ENCODE measurements at places on chromosomes 3 and 15.

DNA sequence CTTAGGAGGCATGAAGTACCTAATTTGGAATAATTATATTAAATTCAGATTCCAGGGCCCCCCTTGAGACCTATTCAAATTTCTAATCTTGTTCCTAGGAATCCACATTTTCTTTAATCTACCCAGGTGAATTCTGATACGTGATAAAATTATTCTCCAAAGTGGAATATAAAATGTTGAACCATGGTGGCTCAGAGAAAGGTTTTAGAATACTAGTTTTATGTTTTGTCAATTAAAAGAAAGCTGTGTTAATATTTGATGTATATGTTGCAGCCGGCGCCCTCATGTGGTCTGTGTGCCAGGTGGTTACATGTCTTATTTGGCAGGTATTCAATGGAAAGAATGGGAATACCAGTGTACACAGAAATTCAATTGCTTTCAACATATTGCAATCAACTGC, 321.8 kb downstream of the FEZF2 start:
- no peak for DNase-seq

GRCh38 chr3:45553469-45553974, 41.0 kb upstream of the LIMD1 start:
- DNase-seq: peak; percentile 74

DNA sequence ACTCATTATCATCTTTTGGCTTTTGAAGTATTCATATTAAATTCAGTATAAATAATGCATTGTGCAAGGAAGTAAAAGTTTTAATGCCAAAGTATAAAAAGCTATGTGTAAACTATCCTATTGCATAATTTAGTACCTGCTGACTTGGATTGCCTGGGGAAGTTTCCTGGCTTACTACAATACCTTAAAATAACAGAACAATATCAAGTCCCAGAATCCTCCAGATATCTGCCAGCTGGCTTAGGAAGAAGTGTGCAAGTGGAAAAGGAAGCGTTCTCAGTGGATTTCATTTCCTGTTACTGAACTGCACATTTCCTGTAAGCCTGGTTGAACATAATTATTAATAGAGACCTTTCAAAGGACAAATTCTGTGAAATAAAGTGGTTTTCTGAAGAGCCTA, 236.7 kb downstream of the ADAMTSL3 start:
- DNase-seq: peak; percentile 90

DNA sequence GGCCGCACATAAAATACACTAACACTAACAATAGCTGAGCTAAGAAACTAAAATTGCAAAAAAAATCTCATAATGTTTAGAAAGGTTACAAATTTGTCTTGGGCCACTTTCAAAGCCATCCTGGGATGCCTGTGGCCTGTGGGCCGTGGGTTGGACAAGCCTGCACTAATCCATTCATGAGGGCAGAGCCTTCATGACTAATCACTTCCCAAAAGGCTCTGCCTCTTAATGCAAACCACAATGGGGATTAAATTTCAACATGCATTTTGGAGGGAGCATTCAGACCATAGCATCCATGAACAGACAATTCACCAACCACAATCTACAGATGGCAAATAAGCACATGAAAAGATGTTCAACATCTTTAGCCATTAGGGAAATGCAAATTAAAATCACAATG, 128.2 kb downstream of the SUCLG2 start:
- no peak for DNase-seq

- no peak for DNase-seq
Observed at GRCh38 chr3:132669256-132669777, 9.2 kb downstream of the UBA5 start.

DNA sequence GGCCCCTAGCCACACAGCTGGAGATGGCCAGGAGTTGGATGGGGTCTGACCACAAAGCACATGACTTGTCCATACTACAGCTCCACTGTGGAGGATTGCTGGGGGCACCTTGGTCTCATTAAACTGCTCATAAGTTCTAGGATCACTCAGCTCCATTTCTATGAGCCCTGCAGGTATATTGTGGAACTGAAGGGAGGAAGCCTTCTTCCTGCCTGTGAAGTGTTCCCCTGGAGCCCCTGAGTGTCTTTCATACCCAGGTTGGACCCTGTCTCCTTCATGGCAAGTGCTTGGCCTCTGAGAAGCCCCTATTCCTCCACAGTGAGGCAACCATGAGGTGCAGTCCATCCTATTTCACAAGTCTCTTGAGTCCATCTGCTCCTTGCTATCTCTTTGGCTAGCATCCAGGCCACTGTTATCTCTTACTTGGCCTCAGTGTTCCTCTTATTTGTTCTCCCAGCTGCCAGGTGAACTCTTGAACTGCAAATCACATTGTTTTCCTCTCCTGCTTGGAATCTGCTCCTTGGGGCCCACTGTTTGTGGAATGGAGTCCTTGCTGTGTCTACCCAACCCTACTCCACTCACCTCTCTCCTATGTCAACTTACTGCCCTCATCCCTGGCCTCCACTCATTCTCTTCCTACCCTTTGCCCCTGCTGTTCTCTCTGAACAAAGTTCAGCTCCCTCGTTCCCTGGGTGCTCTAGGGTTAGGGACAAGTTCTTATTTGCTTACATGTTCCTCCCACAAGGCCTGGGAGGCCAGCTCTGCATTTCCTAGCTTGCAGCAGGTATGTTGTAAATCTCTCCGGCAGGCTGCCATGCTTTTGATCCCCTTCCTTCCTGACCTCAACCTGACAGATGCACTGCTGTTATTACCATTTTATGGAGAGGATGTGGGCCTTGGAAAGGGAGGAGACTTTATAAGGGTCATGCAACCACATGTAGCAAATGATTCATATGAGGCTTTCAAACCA, 1.2 kb downstream of the ACOX2 start:
- no peak for DNase-seq

DNA sequence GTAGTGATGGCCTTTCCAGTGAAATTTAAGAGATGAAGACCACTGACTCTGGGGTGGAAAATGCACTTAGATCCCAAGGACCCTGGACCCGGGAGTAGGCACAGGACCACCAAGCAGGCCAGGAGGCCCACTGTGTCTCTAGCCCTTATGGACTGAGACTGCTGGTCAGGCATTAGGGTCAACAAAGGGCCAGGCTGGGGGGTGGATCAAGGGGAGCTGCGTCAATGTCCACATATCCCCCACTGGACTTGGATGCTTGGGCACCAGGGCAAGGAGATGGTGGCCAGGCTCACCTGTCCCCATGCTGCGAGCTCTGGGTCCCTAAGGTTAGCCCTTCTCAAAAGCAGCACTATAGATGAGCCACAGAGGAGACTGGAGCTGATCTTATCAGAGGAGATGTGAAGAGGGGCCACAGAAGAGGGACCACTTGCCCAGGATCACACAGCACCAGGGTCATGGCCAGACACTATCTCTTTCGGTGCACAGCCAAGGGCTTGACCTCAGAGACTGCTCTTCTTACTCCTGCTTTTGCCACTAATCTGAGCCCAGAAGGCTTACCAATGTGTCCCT, 14.7 kb downstream of the RAB6B start:
- DNase-seq: no peak

DNA sequence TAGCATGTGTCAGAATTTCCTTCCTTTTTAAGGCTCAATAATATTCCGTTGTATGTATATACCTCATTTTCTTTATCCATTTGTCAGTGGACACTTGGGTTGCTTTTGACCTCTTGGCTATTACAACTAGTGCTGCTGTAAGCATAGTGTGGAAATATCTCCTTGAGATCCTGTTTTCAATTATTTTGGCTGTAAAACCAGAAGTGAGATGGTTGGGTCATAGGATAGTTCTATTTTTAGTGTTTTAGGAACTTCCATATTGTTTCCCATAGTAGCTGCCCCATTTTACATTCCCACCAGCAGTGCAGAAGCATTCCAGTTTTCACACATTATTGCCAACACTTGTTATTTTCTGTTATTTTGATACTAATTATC, 70.4 kb upstream of the C15orf39 start:
- peak; percentile 20 for DNase-seq

GRCh38 chr3:188102861-188103547, 51.0 kb upstream of the LPP start:
- DNase-seq: no peak

- DNase-seq: no peak
Observed at GRCh38 chr3:44464509-44464908, 13.0 kb downstream of the ZNF445 start.

DNA sequence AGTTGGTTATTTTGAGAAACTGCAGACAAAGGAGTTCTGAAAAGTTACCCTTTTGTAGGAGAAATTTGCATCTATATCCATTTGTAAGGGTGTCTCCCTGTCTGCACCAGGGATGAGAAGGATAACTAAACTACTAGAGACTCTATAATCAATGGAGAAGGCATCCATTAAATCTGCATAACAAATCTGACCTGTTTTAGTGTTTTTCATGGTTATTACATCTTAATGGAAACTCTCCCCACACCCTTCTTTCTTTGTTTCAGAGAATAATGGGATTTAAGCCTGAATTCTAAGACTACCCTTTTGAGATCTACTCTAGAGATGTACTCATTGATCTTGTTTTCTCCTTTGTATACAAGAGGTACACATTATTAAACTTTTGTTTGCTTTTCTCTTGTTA, 82.0 kb upstream of the DAZL start:
- no peak for DNase-seq

- no peak for DNase-seq
Observed at GRCh38 chr3:146380046-146380445, 89.3 kb downstream of the PLSCR2 start.

DNA sequence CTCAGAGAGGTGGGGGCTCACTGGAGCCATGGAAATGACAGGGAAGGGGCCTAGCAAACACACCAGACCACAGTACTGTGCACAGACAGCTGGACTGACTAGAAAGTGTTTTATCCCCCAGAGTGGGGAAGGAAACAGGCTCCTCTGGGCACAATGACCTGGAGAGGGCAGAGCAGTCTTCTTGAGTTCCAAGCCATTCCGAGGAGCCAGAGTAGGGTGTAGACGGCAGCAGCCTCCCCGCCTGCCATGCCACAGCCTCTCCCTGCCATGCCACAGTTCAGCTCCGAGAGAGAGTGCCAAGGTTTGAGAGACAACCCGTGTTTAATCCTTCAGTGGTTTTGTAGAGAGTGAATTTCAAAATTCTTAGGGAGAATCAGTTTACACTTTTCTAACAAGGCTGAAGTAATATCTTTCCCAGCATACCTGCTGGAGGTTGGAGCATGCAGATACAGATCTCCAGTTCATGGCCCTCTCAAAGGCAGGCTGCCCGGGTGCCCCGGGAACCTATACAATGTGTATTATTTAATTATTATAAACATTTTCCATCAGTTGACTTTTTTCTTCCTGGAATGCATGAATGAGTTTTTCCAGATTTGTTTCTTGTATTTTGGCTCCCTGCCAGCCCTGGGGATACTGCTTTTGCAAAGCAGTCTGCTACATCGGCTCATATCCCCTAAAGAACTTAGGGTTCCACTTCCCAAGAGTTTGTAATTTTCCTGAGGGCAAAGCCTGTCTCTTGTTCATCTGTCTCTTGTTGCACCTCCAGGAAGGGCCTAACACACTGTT, 3.2 kb downstream of the PODXL2 start:
- no peak for DNase-seq

DNA sequence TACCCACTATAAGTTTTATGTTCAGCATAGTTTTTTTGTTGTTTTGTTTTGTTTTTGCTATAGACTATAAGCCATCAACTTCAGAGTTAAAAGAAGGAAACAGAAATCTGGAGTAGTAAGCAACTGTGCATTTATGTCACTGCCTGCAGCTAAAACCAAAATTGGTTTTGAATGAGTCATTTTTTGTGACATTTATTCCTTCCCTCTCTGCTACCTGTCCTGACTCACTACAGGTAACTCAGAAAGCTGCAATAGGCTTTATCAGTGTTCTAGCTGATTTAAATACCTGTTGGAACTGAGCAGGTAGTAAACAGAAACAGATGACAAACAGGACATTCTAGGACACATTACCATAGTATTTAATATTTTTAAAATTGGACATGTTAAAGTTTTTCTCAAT, 393.3 kb upstream of the WNT5A start:
- DNase-seq: no peak

DNA sequence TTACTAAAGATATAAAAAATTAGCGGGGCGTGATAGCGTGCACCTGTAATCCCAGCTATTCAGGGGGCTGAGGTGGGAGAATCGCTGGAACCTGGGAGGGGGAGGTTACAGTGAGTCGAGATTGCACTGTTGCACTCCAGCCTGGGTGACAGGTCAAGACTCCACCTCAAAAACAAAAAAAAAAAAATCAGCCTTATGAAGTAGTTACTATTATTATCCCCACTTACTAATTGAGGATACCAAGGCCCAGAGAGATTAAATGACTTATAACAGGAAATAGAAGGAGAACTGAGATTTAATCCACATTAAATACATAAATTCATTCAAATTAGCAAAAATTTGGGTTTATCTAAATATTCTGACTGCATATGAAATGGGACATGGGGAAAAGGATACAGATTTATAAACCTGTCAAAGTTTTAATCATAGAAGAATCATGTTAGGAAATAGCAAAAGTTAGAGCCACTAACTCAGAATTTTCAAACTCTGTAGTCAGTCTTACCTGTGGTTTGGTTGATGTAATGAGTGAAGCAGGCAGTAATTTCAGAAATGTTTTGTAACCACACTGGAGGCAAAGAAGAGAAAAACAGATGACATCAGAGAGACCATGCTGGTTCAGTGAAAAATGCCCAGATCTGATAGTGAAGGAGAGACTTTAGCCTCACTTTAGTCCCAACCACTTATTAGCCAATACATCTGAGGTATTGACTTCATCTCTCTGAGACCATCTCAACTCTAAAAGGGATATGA, 25.0 kb upstream of the ACAP2 start:
- no peak for DNase-seq

DNA sequence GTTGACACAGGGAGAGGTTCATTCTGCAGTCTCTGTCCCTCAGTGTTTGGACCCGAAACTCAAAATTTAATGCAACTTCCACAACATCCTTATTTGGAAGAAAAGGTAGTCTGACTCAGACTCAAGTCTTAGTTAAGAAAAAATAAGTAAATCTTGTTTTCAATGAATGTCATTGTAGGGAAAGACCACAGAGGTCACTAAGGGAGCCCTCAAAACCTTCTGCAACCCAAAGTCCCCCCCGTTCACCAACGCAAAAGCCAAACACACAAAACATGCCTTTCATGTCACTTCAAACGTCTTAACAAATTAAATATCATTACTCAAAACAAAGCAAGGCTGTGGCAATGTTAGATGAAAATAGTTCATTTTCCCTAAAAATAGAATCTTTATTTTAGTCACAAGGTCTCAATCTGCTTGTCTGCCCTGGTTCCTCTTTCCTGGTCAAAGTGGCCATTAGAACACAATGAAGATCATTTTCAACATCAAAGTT, 20.9 kb upstream of the SSUH2 start:
- no peak for DNase-seq

DNA sequence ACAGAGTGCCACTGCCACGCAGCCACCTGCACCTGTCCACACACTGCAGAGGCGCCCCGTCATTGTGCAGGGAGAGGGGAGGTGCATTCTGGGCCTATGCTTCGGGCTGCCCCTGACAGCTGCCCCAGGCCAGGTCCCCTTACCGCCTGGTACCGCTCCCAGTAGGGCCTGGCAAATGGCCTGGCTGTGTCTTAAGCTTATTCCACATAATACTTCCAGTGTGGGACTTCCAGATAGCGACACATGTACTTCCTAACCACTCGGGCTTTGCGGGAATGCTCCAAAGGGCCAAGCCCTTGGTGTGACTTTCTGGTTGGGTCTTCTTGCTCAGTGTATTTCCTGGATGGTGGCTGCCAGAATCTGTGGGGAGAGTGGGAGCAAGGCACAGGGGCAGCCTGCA, 254.3 kb upstream of the CHRNA7 start:
- no peak for DNase-seq

- no peak for DNase-seq
Observed at GRCh38 chr3:57066471-57066870, 6.0 kb downstream of the SPATA12 start.
